T-helper 1 cell (primary cell): ENCODE measurements at places on chromosomes 4 and X.

DNA sequence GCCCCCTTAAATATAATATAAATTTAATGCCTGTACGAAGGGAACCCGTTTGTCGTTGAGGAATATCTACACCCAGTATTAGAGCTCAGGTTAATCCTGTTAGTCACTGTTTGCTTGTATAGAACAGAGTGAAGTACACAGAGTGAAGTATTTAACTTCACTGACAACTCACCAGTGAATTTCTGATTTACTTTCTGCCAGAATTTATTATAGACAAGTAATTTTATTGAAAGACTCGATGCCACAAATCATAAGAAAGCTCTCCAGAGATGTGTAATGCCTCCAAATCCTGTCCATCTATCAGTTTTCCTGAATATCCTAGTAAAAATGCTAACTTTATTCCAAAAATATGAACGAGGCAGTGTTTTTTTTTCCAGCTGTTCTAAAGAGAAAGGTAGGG lies 1.6 kb downstream of the GAB1 start:
- no peak for DNase-seq

DNA sequence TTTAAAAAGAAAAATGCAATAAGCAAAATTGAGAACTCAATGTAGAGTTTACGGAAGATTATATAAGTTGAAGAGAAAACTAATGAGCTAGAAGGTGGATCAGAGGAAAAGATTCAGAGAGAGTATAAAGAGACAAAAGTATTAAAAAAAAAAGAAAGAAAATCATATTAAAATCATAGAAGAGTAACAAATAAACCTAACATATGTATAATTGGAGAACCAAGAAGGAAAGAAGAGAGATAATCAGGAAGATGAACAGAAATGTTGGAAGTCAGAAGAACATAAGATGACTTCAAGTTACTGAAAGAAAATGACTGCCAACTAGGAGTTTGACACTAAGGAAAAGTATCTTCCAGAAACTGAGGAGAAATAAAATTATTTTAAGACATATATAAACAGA lies 34.3 kb upstream of the ANTXR2 start:
- no peak for DNase-seq

- DNase-seq, result no peak
These were observed 374.2 kb downstream of the FBXO8 start for GRCh38 chr4:173909294-173909693.

GRCh38 chr4:106541253-106541652 lies 172.7 kb upstream of the GIMD1 start:
- no peak for DNase-seq

DNA sequence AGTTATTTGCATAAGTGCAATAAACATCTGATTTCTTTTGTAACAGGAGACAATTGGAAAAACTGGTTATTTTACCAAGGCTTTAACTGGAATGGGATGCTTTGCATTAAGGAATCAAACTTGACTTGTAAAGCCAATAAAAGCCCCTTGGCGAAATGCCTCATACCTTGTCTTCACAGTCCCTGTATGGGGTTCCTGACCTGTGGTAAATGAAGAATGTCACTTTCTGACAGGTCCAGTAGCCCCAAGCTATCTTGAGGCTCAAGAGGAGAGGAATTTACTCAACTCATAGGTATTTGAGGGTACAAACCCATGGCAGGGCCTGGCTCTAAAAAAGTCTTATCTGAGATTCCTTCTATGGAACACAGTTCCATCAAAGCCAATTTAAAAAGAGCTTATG lies 78.0 kb downstream of the ACOX3 start:
- DNase-seq, result no peak

GRCh38 chrX:153434801-153435200 lies 11.1 kb downstream of the TREX2 start:
- DNase-seq, result no peak

GRCh38 chr4:12050357-12050756 lies 621.7 kb upstream of the HS3ST1 start:
- no peak for DNase-seq

DNA sequence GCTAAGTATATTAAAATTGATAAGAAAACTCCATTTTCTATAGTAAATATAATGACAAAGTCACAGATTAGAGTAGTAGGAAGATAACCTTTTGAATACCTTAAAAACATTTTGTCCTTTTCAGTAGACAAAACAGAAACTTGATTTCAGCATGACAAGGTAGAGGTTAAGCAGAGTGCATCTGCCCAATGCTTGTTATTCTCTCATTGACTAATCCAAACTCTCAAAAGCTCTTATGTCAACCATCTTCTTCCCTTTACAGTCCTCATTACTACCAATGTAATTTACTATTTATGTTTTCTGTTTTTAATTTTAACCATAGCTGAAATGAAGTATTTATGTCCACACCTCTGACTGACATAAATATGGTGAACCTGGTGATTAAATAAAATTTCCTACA lies 11.1 kb downstream of the NIPAL1 start:
- DNase-seq, result no peak

DNA sequence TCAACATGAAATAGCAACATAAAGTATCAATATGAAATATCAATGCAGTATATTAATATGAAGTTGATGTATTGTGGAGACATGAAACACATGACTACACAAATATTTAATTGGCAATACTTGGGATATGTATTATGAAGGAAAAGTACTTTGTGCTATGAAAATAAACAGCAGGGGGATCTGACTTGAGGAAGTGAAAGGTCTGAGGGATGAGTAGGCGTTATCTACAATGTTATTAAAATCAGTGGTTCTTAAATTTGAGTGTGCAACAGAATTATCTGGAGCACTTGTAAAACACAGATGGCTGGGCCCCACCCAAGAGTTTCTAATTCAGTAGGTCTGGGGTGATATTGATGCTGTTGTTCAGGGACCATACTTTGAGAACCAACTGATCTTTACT lies 27.4 kb upstream of the ARX start:
- DNase-seq, result no peak

DNA sequence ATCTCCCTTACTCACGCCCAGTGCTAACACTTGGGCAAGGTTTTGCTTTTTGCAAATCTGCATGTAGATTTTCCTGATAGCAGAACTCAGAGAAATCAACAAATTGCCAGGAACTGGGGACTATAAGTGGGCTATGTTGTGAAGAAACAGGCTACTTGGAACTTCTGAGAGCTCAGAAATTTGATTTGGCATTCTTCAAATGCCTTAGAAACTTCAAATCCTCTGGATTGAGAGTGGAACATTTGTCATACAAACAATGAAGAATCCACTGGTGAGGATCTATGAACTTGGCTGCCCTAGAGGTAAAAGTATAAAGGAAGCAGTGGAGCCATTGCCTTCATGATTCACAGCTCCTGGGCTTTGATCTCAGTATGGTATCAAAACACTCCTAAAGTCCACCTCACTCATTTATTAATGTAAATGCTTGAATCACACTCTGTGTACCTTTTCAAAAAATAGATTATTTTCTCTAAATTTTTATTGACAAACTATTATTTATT lies 126.0 kb downstream of the GLRA3 start:
- no peak for DNase-seq

- DNase-seq, result no peak
These were observed 898 bp upstream of the PDGFC start for GRCh38 chr4:156972379-156973015.

DNA sequence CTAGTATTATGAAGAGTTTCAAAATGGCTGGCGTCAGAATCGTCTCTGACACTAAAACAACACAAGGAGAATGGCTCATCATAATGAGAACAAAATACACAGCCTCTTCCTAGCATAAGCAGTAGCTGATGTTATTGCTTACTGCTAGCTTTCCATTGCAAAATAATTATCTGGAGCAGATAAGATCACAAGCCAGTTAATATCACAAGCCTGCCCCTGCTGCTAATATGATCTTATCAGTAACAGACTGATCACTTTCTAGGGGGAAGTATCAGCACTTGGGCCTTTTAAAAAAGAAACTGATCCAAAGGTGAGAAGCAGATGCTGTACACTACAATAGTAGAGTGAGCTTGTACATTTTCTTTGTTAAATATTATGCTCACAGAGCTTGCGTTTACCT lies 554.8 kb upstream of the PABPC4L start:
- no peak for DNase-seq

DNA sequence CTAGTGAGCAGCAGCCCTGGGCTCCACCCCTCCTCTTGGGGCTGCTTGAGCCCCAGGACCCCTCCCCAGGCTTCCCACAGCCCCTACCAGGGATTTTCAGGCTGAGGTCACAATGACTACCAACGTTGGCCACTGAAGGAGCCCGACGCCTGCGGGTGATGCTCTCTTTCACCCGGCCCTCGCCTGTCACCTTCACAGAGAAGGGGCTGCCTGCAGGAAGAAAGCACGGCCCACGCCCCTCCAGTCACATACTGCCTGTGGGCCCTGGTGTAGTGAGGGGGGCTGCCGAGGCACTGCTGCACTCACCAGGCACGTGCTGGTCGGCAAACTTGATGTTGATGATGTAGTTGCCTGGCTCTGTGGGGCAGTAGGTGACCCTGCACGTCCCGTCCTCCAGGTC lies 22.0 kb downstream of the FLNA start:
- no peak for DNase-seq

GRCh38 chr4:6806924-6807626 lies 24.5 kb downstream of the KIAA0232 start:
- no peak for DNase-seq

DNA sequence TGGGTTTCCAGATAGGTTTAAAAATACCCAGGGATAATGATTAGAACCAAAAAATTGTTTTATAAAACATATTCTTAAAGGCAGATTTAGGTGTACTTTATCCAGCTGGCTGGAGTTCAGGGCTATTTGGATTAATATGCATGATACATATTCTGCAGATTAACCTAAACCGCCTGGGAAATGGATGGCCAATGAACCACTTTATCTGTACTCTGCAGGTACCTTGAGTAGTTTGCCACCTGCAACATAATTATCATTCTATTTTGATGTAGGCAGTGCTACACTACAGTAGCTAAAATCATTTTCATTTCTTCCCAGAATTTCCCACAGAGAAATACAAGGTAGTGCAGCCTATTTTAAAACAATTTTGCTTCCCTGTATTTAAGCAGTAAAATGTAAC lies 683.2 kb upstream of the GNPDA2 start:
- no peak for DNase-seq

DNA sequence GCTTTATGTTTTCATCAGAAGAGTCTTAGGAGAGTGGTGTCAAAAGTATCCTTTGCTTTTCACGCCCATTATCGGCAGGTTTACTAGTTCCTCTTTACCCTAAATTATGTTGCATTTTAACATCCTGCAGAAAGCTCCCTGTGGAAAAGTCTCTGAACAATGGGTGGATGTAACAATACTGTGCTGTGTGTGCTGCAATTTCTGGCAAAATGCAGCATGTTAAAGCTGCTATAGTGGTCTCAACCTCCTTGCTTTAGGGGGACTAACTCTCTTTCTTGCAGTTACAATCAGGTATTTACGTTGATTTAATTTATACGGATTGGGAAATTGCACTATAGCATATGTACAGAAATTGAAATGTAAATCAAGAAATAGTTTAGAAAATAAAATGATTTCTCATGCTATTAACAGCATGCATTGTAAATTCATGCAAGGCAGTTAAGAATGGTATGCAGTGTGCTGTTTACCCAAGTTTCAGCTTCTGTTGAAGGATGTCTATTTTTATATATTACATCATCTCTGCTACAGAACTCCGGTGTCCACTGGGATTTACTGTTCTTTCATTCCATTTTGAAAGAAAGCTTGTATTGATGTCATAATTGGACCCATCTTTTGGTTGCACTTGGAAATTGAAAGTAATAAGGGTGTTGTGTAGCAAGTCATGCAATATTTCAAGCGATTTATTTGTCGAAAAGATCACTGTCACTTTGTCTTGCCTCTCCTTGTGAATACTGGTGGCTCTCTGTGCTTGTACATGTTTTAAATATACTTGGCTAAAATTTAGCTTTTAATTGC lies 145.7 kb downstream of the RAPGEF2 start:
- no peak for DNase-seq

GRCh38 chr4:154422152-154422551 lies 69.4 kb downstream of the DCHS2 start:
- DNase-seq, result no peak

DNA sequence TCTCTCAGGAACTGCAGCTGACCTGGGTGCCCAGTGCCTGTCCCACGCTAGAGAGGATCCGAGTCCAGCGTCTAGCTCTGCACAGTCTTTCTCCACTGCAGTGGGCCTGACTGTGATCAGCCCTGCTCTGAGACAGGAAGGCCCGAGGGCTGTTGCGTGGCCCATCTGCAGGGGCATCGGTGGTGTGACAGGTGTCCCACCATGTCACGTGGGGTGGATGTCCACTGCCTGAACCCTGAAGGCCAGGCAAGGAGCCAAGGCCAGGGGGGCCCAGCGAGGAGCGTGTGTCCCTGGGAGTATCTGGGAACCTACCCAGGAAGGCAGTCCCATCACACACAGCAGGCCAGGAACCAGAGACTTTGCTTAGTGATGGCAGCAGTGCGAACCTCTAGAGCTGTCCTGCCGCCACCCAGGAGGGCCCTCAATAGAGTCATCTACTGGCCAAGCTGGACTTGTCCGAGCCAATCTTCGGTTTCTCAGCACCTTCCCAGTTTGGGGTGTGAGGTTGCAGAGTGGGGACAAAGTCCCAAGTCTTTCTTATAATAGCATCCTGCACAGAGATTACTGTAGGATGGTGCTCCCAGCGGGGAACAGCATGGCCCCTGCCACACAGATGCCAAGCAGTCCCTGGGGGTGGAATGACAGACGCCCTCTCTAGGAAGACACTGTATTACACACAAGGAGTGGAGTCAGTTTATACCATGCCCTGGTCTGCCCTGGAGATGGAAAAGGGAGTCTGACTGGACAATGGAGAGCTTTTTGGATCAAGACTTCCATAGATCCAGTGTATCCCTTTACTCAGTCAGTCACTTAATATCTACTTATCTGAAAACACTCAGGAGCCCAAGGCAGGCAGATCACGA lies 38.3 kb downstream of the DCTD start:
- DNase-seq, result no peak

DNA sequence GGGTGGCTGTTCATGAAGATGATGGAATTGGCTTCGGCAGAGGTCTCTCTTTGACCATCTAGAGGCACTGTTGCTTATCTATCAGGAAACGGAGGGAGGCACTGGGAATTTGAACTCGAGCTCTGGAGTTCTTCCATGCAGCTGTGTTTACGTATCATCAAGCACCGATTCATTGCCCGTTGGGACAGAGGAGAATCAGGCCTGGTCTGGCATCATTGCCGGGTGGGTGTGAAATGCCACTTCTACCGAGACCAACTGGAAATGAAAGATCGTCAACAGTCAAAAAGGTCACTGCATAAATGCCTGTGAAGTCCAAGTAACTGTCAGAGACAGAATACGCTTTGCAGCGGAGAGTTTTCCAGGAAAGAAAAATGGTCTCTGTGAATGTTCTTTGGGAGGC lies 166.9 kb downstream of the ASMT start:
- no peak for DNase-seq

- no peak for DNase-seq
These were observed 45.6 kb downstream of the WDR19 start for GRCh38 chr4:39227906-39228305.

DNA sequence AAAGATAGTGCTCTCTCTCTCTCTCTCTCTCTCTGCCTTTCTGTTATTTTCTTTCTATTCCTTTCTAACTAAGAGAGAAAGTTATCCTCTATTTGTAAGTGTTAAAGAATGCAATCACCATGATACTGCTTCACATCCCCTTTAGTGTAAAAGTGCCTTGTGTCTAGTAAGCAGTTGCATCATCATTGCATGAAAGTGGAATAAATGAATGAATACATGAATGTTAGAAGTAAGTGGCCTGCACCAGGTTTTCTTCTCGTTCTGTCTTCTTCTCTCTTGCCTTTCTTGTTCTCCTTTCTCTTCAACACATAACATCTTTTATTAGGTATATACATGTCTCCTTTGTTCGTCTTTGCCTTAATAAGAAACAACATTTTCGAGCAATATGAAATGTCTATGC lies 35.2 kb downstream of the TRIM2 start:
- DNase-seq, result no peak

- DNase-seq, result no peak
These were observed 396.5 kb downstream of the DTHD1 start for GRCh38 chr4:36677874-36678273.
